AG10803 (cell line): ENCODE measurements at places on chromosomes 1 and 21.
A peak's percentile ranks its signal among the peaks of the same experiment; 100 is the strongest.

- peak; percentile 45 for DNase-seq
These were observed 41.5 kb upstream of the TSNAX start for GRCh38 chr1:231487019-231487418.

DNA sequence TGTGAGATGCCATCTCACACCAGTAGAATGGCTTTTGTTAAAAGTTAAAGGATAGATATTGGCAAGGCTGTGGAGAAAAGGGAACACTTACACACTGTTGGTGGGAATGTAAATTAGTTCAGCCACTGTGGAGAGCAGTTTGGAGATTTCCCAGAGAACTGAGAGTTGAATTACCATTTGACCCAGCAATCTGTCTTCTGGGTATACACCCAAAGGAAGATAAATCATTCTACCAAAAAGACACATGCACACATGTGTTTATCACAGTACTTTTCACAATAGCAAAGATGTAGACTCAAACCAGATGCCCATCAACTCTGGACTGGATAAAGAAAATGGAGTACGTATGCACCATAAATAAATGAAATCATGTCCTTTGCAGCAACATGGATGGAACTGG, 88.6 kb upstream of the LRRC8D start:
- DNase-seq, result no peak

DNA sequence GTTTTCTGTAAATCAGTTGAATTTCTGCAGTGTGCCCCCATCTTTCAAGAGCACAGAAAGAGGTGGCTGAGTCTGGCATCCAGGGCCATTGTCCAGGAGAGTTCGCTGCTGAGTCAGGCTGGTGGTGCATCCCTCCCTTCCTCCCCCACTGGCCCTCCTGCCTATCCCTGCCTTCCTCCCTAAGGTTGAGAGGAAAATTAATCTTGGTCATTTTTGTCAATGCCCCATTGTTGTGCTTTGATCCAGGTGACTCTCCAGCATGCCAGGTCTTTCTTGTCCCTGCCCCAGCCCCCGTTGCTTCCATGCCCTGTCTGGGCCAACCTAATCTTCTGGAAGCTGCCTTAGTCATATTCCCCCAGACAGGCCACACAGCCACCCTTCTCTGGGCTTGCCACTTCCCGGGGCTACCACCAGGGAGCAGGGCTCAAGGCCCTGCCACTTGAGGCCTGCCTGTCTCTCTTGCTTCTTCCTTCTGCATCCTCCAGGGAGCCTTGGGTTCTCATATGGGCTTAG, 26.6 kb downstream of the PROK1 start:
- DNase-seq, result no peak

GRCh38 chr1:58833166-58833565, 49.3 kb upstream of the JUN start:
- DNase-seq, result no peak

- no peak for DNase-seq
These were observed 110.2 kb upstream of the PLD5 start for GRCh38 chr1:242634732-242635131.

- DNase-seq, result no peak
These were observed 37.2 kb downstream of the GNPAT start for GRCh38 chr1:231278100-231278790.

- DNase-seq, result no peak
These were observed 74.7 kb upstream of the COL6A1 start for GRCh38 chr21:45906859-45907258.

DNA sequence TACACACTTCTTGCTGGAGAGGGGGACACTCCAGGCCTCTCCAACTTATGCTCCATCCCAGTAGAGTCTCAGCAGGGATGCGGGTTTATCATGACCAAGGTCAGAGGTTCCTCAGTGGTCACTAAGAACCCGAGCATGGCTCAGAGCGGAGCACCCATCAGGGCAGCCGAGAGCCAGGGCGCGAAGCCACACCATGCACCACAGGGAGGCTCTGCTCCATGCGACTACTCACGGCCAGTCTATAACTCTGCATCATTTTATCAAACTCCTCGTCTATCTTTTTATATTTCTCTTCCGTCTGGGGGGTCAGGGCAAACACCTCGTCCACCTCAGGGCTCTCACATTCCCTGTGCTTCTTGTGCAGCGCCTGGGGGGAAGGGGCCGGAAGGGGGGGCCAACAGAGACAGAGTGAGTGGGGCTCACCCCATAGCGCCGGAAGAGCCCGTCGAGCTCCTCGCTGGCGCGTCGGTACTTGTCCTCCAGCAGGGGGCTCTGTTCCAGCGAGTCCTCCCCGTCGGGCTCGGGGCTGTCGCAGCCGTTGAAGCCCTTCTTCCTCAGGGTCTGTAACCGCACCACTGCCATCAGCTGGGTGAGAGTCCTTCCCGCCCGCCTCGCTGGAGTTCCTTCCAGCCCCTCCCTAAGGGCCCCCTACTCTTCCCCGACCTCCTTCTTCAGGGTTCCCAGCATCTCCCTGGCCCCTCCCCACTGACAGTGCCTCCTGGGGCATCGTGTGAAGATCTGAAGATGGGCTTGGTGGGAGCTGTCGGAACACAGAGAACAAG, 20.0 kb downstream of the MEF2D start:
- no peak for DNase-seq

DNA sequence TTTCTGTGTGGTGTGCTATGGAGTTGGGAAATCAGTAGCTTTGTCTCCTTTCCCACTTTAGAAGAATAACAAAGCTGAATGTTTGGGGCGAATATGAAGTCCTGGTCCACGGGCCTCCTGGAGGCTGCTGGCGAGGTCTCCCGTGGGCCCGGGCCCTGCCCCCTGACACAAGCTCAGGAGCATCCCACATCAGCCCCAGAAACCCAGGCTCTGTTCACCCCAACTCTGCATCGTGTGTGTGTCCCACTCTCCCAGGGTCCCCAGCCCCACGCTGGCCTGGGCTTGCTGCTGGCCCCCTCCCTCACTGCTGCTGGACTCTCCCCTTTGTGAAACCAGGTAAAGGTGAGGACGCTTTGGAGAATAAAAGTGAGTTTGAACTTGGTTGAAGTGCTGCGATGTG, 8.1 kb downstream of the PRDM16 start:
- no peak for DNase-seq

- DNase-seq, result no peak
These were observed 50.6 kb downstream of the CHML start for GRCh38 chr1:241589521-241589920.

DNA sequence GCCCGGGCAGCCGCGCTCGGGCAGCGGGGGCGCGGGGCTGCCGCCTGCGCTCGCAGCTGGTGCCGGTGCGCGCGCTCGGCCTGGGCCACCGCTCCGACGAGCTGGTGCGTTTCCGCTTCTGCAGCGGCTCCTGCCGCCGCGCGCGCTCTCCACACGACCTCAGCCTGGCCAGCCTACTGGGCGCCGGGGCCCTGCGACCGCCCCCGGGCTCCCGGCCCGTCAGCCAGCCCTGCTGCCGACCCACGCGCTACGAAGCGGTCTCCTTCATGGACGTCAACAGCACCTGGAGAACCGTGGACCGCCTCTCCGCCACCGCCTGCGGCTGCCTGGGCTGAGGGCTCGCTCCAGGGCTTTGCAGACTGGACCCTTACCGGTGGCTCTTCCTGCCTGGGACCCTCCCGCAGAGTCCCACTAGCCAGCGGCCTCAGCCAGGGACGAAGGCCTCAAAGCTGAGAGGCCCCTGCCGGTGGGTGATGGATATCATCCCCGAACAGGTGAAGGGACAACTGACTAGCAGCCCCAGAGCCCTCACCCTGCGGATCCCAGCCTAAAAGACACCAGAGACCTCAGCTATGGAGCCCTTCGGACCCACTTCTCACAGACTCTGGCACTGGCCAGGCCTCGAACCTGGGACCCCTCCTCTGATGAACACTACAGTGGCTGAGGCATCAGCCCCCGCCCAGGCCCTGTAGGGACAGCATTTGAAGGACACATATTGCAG, 3.0 kb downstream of the ARTN start:
- no peak for DNase-seq

- DNase-seq, result peak; percentile 36
These were observed at the start of gene TLR5 for GRCh38 chr1:223142795-223143536. TSS of gene TLR5 (minus strand) at chr1:223143248. CDS start at chr1:223113031, 30,217 bp downstream.

DNA sequence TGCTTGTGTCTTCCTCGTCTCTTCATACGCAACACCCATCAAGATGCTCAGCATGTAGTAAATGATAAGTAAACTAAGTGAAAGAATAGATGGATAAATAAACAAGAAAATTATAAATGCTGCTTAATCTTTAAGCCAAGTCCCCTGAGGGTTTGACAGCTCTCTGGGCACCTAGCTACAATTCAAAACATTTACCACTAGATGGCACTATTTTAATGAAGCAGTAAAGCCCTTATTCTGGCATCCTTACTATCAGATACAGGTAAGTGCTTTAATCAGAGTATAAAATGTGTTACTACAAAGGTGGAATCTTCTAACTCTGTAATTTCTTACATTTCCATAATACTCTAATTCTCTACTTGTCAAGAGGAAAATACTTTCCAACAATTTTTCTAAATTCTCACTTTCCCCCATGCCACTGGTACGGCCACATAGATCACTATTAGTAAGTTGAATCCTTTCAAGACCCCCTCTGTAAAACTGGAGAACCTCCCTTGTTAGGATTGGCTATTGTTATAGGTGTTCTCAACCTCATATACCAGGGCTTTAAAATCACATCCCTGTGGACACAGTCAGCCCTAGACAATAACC, 137.8 kb downstream of the BARHL2 start:
- DNase-seq, result peak; percentile 41

GRCh38 chr1:192151176-192151575, 7.1 kb upstream of the RGS18 start:
- DNase-seq, result no peak

DNA sequence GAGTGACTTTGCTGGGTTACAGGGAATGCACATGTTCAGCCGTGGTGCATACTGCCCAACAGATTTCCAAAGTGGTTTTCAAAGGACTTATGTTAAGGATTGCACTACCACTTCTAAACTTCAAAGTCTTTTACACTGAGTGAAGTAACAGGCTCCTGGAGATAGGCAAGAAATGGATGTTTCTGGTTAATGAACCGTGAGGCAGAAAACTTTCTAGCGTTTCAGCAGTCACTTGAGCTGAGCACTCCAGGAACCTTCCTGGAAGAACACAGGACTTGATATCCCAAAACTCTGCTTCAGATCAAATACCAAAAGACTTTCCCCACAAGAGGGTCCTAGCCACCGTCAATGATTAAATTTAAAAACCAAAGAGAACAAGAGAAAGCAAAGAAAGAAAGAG, 74.3 kb upstream of the ATP1A1 start:
- no peak for DNase-seq

GRCh38 chr1:41766041-41766440, 152.7 kb downstream of the HIVEP3 start:
- peak; percentile 33 for DNase-seq

DNA sequence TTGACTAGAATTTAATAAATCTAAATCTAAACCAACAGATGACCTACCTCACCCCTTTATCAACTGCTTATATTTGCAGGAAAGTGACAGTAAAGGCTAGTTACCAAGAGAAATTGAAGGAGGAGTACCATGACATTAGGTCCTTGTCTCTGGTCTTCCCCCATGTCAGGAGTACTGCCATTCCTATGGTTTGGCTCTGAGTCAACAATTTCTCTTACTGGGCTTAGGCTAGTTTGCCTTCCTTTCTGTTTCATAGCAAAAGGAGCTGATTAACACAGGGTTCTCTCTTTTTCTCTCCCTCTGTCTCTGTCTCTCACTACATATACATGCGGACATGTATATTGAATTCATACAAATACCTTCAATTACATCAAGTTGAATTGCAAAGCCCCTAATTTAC, 579.9 kb downstream of the DPYD start:
- peak; percentile 84 for DNase-seq

GRCh38 chr1:240508950-240509349, 103.0 kb downstream of the GREM2 start:
- peak; percentile 74 for DNase-seq

- DNase-seq, result peak; percentile 36
These were observed 199.2 kb downstream of the DNM3 start for GRCh38 chr1:172040466-172040865.

GRCh38 chr1:91754348-91754747, 131.6 kb downstream of the TGFBR3 start:
- DNase-seq, result no peak

DNA sequence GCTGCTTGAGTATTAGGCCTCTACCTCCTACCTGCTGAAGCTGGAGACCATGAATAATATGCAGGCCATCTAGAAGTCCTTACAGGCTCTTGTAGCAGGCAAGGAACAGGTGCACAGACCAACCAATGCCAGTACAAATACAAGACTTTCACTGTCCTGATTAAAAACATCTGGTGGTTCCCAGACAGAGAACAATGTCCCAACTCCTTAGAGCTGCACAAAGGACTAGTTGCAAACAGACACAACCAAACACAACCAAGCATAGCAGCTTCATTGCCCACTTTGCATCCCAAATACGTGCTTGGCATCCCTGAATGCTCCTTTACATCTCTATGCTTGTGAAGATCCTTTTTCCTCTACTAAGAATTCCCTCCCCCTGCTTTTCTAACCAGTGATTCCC, 98.1 kb upstream of the CXADR start:
- DNase-seq, result no peak

- DNase-seq, result peak; percentile 9
These were observed 41.7 kb downstream of the DIP2A start for GRCh38 chr21:46500224-46500861.

DNA sequence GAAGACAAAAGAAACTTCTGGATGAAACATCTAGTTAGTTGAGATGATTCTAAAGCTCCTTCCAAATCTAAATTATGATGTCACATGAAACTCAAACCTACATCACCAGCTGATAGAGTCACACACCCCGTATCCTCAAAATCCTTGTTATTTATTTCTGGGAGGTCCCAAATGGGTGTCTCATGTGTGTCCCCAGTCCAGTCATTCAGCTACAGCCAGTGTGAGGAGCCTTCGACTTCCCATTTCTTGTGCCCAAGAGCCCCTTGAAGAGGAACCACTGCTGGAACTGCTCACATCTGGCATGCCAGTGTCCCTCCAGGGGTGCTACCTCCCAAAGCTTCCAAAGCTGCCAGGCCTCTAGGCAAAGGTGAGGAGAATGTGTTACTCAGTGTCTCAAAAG, 32.5 kb upstream of the KCNA3 start:
- DNase-seq, result no peak

DNA sequence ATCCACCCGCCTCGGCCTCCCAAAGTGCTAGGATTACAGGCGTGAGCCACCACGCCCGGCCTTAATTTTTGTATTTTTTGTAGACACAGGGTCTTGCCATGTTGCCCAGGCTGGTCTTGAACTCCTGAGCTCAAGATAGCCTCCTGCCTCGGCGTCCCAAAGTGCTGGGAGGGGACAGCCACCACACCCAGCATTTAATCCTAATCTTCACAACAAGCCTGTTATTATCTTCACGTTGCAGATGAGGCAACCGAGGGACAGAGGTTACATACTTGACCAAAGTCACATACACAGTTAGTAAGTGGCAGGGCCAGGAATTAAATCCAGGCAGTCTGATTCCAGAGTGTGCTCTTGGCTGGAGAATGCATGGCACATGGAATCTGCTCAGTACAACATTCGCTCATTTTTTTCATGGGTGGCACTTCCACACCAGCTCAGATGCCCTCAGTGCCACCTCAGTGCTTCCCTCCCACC, 4.8 kb upstream of the GPR37L1 start:
- DNase-seq, result no peak

GRCh38 chr1:15452216-15452615, 4.3 kb upstream of the CELA2A start:
- DNase-seq, result no peak
